ENCODE measurements at places on chromosomes 7 and 10.
A peak's percentile ranks its signal among the peaks of the same experiment; 100 is the strongest.

GRCh38 chr10:101993651-101994200 is 62.2 kb downstream of the ARMH3 start:
- DNase-seq: no peak

GRCh38 chr10:64394744-64395143 is 873.5 kb downstream of the REEP3 start:
- DNase-seq: no peak

GRCh38 chr10:118594392-118595063 is 920 bp downstream of the PRLHR start:
- DNase-seq: peak; percentile 49

DNA sequence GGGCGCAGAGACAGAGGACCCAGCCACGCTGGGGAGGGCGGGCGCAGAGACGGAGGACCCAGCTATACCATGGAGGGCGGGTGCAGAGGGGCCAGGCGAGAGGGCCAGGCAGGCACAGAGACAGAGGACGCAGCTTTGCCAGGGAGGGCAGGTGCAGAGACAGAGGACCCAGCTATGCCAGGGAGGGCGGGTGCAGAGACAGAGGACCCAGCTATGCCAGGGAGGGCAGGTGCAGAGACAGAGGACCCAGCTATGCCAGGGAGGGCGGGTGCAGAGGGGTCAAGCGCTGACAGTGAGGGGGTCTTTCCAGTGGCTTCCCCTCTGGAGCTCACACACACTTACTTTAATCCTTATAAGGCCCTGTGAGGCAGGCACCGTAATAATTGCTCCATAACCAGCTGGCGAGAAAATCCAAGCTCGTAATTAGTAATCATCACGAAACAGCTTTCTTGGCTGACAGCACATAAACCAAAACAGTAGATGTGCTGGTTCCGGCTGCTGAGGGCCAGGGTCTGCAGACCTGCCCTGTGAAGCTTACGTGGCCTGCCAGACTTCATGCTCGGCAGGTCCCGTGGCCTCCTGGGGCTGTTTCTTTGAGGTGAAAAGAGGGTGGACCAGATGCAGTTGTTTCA is 137.2 kb downstream of the VIPR2 start:
- peak; percentile 26 for DNase-seq

- no peak for DNase-seq
Measured at GRCh38 chr10:79096514-79096913, 27.7 kb downstream of the ZMIZ1 start.

- DNase-seq: no peak
Measured at GRCh38 chr10:73995035-73995358, 2.9 kb upstream of the VCL start.

DNA sequence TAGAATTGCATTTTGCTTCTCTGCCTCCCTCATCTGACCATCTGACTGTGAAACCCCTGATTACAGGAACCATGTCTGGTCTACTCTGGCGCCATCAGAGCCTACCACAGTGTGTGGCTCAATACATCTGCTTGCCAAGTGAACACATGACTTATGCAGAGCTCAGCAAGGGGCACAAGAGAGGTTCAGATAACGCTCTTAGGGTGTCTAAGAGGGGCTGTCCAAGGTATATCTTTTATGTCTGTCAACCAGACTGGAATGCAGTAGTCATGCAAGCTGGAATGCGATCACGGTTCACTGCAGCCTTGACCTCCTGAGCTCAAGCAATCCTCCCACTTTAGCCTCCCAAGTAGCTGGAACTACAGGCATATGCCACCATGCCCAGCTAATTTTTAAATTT is 10.3 kb upstream of the RRP12 start:
- DNase-seq: peak; percentile 11

GRCh38 chr10:48273741-48274140 is 755 bp downstream of the FRMPD2 start:
- DNase-seq: no peak

GRCh38 chr7:137546671-137547070 is 203.1 kb upstream of the PTN start:
- peak; percentile 22 for DNase-seq

- peak; percentile 28 for DNase-seq
Measured at GRCh38 chr10:125118011-125118611, 42.3 kb downstream of the CTBP2 start.

DNA sequence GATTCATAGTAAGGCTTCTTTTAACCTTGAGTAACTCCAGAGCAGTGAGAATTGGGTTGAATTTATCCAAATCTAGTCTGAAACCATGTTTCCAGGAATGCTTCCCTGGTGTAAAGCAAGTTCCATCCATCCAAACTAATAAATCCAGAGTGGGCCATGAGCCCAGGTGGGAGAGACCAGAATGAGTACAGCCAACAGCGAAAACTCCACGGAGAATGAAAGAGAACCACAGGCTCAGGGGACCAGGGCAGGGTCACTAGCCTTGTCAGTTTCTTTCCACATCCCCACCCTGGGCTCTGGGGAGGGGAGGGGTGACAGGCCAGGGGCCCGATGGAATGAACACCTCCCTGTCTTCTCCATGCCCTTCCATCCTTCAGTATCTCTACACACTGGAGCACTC is 180.1 kb downstream of the NEURL1 start:
- no peak for DNase-seq

- DNase-seq: no peak
Measured at GRCh38 chr7:69078997-69079769, 519.1 kb upstream of the AUTS2 start.

DNA sequence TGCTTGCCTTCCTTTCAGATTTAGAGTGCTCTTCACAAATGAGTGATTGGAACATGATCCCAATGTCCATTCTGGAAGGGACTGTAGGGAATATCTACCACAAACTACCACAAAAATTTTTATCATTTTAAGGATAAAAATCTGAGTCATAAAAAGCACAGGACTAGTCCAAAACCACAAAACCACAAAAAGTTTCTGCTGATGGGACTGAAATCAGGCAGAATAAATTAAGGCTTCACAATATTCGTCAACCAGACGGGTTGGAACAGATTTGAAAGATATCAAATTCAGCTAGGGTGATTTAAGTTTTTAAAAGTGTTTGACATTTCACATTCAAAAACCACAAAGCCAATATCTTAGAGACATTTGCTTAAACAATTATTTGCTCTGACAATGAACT is 100.1 kb upstream of the PTN start:
- peak; percentile 76 for DNase-seq

- peak; percentile 93 for DNase-seq
Measured at GRCh38 chr7:79979437-79979836, 155.2 kb upstream of the GNAI1 start.

GRCh38 chr10:81403451-81403850 is 471.5 kb upstream of the NRG3 start:
- DNase-seq: no peak

DNA sequence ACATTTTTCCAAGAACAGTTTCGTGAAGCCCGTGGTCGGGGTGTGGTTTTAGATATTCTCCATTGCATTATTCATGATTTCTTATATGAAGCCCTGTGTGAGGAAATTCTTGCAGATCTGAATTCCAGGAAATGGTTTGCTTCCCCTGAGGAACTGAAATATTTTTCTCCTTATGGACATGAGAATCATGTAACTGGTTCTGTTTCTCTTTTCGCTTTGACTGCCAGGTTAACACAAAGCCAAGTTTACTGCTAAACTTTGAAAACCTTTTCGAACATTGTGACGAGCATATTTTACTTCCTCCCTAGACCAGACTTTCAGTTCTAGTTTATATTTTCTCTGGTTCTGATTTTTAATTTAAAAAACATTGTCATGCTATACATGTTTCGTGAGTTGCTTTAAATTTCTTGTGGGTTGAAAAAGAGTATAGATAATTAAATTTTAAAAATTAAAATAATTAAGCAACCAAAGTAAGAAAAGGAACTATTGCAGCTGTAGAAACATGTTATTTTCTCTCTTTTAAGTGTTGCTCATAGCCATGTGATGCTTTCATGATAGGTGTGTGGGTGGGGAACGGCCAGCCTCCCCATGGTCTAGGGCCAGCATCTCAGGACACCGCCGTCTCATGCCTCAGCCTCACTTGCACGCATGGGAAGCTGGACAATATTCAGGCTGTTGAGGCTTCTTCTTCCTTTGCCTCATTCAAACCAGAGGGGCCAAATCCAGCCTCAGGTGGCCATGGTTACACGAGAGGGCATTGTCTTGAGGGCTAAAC is 97.1 kb downstream of the CREB5 start:
- no peak for DNase-seq

DNA sequence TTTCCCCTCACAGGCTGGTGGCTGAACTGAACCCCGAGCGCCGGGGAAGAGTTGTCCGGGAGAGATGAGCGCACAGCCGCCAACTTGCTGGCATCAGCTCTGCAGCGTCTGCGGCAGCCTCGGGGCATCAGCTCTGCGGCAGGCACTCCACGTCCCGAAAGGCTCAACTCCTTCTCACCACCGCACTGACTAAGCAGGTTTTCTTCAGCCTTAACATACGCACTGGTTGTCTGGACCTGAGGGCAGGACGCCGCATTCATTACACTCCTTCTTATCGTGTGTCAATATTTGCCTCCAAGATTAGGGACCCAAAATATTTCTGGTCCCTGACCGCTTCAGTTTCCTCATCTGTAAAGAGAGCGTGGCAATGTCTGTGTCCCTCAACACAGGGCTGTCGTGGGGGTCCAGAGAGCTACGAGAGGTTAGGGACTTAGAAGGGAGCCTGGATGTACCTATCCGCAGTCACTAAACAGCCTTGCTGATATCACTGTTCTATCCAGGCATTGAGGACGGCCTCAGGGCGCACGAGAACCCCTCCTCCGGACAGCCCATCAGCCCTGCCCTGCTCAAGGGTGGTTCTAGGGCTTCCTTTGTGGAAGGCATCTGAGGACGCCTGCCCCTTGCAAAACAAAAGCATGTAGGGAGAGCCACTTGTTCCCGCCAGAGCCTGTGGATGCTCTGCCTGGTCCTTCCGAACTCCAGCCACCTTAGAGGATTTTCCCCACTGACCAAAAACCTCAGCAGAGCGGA is 42.8 kb upstream of the FIGNL1 start:
- no peak for DNase-seq

DNA sequence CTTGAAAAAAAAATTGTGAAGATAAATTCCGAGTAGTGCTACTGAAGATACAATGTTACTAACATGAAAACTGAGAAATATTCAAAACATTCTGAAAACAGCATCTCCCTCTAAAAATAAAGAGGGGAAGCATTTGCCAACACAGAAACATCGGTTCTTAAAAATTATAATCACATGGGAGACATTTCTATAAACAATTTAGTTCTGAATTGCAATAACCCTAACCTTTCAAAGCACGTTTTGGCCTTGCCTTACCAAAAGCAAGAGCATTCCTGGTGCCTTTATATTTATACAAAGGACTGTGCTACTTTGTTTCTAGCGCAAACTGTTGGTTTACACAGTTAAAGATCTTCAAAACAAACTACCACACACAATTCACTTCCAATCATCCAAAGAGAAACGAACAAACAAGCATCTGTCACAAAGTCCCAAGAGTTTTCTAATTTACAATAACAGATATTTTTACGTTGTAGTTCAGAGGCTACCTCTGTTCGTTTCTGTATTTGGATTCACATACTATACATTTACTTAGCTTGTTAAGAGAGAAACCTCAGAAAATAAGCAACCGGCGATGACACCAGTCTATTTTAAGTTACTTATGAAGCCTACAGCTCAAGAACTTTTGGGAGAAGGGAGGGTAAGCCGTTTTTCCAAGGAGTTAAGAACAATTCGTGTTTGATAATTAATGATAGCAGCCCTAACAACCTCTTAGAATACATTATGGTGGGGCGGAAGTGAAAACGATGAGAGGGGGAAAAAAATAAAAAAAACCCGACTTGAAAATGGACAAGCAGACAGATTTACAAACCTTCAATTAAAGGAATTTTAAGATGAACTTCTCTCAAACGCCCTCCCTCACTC is 1.3 kb downstream of the ABI1 start:
- peak; percentile 51 for DNase-seq

GRCh38 chr10:78752708-78753107 is 316.1 kb upstream of the ZMIZ1 start:
- no peak for DNase-seq

- no peak for DNase-seq
Measured at GRCh38 chr10:96133135-96133534, 3.0 kb downstream of the ZNF518A start.

- DNase-seq: no peak
Measured at GRCh38 chr7:51321961-51322515, 5.4 kb upstream of the COBL start.

DNA sequence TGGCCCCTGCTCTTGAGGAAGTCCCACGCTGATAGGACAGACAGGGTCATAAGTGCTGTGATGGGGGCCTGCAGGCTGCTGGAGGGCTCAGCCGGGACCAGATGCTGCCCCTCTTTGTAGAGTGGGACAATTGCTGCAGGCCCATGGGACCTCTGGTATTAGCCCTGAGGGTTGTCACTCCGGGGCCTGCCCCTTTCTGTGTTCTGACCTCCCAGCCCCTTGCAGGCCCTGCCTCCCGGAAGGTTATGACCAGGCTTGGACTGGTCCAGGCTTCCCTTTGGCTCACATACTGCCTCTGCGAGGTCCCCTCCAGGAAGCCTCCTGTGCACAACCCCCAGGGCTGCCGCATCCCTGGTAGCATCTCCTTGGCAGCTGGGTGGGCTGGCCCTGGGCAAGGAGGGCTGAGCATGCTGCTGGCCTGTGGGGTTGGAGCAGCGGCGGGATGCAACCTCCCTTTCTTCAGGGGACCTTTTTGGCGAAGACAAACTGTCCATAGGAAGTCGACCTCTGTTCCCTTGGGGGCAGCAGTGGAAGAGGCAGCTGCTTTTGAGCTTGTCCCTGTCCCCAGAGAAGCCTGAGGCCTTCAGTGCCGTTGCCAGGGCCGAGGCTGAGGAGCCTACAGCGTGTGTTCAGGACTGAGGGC is 8.8 kb downstream of the LIMK1 start:
- DNase-seq: no peak

DNA sequence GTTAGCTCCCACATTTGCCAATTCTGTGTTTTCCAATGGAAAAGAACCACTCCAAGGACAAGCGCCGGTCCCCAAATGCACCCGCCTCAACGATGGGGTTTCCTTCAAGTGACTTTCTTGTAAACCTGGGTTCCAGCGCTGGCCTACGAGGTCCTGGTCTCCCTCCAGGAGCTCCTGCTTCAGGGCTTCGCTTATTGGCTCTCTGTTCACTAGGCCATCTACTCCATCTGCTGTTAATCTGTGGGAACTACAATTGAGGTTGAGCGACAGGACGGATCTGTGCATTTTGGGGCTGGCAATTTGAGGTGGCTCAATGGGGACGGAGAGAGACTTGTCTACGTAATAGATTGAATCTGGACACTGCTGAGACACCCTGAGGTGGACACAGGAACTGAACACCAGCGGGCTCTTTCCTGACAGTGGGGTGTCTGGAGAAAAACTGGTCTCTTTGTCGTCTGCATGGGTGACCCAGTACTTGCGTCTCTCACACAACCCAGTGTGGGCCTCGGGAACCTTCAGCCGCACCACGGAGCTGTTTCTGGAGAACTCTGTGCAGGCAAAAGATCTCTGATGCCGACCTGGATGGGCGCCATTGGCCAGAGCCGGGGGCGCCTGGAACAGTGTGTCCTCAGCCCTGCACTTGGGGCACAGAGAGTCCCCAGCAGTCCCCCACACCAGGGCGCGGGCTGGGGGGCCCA is 115.9 kb upstream of the ADAM12 start:
- peak; percentile 71 for DNase-seq

DNA sequence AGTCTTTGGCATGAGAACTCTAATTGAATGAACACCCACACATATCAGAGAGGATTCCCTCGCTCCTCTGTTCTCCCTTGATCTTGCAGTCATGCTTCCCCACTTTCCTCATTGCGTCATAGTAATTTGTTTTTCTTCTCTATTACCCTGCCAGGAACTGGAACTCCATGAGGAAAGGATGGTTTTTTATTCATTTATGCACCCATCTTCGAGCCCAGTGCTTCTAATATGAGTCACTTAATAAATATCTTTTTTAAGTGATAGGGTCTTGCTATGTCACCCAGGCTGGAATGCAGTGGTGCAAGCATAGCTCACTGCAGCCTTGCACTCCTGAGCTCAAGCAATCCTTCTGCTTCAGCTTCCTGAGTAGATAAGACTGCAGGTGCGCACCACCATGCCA is 83.5 kb downstream of the OTUD1 start:
- DNase-seq: no peak
